Motor neuron (in vitro differentiated cells): ENCODE measurements at places on chromosomes 11 and 22. TPM values are rescaled to one million over a fixed set of nuclear protein-coding genes. Genes with fewer than 3 reads are reported as not detected.

DNA sequence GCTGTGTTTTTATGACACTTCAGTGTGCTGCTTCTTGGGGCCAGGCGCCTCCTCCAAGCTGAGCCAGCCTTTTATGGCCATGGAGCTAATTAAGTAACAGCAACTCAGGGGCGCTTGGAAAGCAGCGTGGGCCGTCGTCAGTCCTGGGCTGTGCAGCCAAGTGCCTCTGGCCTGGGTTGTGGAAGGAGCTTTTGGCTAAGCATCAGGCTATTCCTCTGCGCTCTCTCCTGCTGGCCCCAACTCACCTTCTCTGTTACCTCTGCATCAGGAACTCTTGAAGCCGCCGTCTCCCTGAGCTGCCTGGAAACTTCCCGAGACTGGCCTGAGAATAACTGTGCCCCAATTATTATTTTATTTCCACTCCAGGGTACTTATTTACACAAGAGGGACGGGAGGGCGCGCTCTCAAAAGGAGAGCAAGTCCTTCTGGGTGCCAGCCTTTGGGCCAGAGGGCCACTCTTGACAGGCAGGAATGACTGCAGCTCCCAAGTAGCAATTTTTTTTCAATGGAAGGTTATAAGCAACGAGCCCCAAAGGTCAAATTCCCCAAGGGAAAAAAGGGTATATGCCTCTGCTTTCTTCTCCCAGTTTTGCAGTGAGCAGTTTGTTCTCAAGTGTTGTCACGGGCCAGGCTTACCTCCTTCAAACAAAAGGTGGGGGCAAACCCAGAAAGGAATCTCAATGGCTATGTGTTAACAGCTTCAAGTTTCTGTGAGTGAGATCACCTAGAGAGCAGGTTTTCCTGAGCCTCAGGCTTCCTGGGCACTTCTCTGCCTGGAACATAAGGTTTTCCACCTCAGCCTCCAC is 38.5 kb upstream of the NAV2 start:
- ATAC-seq: peak; percentile 67

Gene PHOX2A
- total RNA-seq: 0.87 and 1.5 TPM in 2 replicates

Gene MMP12
- not detected in 2 replicates for total RNA-seq

Gene PARVA
- 5.8 and 6.8 TPM in 2 replicates for total RNA-seq

GRCh38 chr11:7691759-7692350 is 14.4 kb downstream of the OVCH2 start:
- no peak for ATAC-seq

DNA sequence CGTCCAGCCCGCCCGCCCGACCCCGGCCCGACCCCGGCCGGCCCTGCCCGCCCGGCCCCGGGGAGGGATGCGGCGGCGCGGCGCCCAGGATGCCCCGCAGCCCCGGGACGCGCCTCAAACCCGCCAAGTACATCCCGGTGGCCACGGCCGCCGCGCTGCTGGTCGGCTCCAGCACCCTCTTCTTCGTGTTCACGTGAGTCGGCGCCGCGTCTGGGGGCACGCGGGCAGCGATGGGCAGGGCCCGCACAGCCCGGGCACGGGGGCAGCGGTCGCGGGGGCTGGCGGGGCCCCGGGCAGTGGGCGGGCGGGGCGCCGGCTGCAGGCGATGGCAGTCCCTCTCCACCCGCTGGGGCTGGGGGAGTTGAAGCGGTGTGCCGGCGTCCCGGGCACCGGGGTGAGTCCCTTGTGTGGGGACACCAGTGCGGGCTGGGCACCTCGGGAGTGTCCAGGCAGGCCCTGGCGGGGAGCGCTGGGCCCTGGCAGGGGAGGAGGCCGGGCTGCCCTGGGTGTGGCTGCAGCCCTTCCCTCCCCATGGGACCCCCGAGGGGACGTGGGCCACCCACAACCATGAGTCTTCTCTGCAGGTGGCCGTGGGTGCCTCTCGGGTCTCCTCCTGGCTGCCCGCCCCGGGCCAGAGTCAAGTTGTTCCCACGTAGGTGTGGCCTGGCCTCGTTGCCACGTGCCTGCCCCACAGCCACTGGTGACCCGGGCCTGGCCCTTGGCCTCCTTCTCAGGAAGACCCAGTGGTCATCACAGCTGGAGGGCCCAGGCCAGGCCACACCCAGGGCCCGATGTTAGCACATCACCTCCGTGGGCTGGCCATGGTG is 468 bp downstream of the ZDHHC8 start:
- ATAC-seq: peak; percentile 36

DNA sequence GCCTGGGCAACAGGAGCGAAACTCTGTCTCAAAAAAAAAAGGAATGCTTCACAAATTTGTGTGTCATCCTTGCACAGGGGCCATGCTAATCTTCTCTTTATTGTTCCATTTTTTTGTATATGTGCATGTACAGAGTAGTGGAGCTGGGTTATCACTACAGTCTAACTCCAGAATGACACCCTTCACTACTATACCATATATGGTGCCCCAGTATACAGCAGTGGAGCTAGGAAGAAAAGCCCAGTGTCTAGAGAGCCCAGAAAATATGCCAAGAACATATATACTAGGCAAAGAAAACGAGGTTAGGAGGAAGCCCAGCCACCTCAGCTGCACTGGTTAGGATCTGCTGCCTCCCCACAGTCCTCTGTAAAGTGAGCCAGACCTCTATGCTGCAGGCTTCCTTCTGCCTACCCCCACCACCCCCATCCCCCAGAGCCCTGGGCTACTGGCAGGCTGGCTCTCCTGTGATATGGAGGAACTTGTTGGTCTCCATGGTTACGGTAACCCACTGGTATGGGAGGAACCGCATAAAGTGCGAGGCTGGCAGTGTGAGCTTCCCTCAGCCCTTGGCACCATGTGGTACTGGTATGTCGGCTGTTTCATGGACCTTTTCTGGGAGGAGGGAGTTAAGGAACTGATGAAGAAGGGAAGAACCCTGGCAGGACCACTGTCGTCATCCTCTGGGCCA is 34.3 kb downstream of the RCOR2 start:
- ATAC-seq: peak; percentile 94

DNA sequence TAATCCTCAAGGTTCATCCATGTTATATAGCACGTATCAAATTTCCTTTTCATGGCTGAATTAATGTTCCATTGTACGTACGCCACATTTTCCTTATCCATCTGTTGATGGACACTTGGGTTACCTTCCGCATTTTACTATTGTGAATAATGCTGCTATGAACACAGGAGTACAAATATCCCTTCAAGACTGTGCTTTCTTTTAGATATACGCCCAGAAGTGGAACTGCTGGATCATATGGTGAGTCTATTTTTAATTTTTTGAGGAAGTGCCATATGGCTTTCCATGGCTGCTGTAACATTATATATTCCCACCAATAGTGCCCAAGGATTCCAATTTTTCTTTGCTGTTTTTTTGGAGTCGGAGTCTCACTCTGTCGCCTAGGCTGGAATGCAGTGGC is 6.0 kb downstream of the MRPL40 start:
- no peak for ATAC-seq

DNA sequence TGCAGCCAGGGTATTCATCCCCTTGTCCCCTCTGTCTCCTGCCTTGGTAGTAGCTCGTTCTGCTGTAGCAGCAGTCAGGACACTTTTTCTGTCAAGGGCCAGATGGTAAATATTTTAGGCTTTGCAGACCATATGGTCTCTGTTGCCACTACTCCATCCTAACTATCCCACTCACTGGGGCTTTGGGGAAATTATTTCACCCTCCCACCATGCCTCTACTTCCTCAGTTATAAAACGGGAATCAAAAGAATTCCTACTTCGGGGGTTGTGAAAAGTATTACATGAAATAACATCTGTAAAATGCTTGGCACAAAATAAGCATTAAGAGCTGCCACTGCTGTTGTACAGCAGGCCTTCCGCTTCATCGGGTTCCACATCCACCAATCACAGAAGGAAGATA is 89.9 kb upstream of the LDLRAD3 start:
- ATAC-seq: no peak

DNA sequence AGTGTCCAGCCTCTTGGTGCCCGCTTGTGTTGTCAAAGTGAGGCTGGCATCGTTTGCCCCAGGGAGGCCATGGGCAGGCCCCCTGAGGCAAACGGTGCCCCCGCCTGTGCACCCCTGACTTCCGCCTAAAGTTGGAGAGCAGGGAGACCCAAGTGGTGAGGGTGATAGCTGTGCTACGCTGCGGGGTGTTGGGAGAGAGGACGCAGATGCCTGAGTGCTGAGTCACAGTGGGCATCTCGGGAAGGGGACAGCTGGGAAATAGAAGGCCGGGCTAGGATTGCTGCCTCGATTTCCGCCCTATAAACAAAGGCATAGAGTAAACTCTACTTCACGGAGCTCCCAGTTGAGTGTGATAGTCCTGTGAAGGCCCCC is 5.8 kb downstream of the GRIK4 start:
- ATAC-seq: peak; percentile 12

DNA sequence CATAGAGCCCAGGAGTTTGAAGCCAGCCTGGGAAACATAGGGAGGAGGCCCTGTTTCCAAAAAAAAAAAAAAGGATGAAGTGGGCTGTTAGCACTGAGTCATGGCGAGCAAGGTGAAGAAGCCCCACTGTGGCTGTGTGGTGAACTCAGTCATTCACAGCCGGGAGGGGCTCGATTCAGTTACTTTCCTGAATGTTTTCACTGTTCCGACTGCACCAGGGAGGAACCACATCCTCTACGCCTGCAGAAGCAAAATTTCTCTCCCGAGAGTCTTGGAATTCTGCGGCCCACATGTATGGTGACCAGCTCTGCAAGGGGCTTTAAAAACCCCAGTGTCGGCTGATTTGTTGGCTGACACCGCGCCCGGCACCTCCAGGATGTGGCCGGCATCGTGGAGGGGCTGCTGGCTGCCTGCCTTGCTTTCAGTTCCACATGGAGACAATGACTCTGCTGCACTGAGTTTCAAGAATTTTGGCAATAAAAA is 27.8 kb upstream of the GRAMD4 start:
- ATAC-seq: no peak

Gene PKP3
- 4.5 and 6.7 TPM in 2 replicates for total RNA-seq

GRCh38 chr22:31367426-31367825 is 21.3 kb upstream of the PATZ1 start:
- no peak for ATAC-seq

Gene NOX4
- 0.36 and 0.54 TPM in 2 replicates for total RNA-seq

- ATAC-seq: no peak
Observed at GRCh38 chr11:100174881-100175280, 512.2 kb upstream of the ARHGAP42 start.

- ATAC-seq: no peak
Observed at GRCh38 chr11:5597953-5598352, 1.5 kb downstream of the TRIM6 start.

- ATAC-seq: no peak
Observed at GRCh38 chr22:50670513-50670912, 2.1 kb upstream of the SHANK3 start.

Gene MMP27
- not detected in 2 replicates for total RNA-seq

- ATAC-seq: no peak
Observed at GRCh38 chr11:36763187-36763586, 165.2 kb upstream of the RAG2 start.

GRCh38 chr22:23790819-23791737 is 4.3 kb downstream of the SMARCB1 start:
- no peak for ATAC-seq

GRCh38 chr11:122100037-122100755 is 15.8 kb downstream of the BLID start:
- peak; percentile 21 for ATAC-seq

Gene SLC22A6
- 0.23 TPM in 1 of 2 replicates, not detected in the other for total RNA-seq

DNA sequence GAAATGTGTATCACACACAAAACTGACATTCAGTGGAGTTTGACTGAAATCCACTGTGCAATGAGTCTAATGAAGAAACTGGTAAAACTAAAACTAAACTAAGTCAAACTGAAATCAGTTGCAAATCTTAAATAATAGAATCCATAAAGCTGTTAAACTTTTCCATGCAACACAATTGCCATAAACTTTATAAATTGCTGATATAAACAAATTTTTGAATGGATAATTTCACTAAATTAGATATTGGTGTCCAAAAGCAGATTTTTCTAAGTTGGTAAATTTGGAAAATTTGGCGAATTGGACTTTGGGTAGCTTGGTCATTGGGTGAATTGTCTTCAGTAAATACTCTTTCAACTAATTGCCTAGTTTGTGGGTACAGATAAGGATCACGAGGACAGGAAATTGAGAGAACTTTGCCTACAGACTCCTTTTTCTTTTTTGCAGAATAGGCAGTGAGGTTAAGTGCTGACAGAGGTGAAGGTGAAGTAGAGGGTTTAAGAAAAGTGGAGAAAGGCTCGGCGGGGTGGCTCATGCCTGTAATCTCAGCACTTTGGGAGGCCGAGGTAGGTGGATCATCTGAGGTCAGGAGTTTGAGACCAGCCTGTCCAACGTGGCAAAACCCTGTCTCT is 12.8 kb downstream of the MRPL17 start:
- no peak for ATAC-seq

DNA sequence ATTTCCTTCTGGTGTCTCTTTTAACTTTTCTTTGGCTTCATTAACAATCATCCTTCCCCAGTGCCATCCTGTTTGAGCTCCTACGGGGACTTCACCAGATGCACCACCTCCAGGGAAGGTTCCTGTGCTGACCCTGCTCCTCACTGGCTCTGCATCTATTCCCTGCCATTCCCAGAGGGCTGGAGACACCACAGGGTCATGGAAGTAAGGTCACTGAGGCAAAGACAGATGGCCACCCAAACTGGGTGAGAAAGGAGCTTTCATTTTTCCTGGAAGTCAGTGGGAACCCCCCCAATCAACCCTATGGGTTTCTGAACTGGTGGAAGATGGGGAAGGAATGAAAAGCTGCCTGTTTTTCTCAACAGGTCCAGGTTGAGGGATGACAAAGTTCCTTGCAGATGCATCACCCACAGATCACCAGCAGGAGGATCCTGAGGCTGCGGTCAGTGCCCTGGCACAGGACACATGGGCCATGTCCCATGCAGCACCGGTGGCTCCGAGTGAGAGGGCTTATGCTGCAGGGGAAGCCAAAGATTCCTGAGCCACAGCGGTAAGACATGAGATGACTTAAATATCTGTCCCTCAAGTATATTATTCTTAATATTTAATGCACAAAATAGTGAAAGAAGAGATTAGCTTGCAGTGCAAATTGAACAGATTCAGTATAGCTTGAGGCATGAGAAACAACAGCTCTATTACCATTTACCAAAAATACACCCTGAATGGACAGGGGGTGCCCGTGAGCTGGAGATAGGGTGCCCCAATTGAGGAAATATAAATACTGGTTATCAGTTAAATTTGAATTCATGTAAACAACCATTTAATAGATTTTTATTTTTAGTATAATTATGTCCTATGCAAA is 73.0 kb upstream of the VPREB1 start:
- ATAC-seq: no peak

DNA sequence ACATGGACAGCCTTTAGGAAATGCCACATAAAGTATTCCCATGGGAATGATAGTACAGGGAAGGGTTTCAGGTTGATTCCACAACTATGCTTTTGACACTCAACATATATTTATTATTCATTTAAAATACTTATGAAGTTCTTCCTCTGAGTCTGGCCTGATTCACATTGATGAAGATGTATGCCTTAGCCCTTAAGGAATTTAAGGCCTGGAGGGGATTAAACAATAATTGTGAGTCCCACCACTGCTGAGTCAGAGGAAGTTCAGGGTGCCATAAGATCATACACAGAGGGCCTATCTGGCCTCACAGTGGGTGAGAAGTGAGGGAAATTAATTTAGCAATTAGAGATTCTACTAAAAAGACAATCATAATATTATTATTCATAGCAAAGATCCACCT is 161.1 kb upstream of the SNX19 start:
- ATAC-seq: no peak
